Activated CD4-positive, CD25-positive, alpha-beta regulatory T cell (primary cell): ENCODE measurements at places on chromosomes 7 and 10.

DNA sequence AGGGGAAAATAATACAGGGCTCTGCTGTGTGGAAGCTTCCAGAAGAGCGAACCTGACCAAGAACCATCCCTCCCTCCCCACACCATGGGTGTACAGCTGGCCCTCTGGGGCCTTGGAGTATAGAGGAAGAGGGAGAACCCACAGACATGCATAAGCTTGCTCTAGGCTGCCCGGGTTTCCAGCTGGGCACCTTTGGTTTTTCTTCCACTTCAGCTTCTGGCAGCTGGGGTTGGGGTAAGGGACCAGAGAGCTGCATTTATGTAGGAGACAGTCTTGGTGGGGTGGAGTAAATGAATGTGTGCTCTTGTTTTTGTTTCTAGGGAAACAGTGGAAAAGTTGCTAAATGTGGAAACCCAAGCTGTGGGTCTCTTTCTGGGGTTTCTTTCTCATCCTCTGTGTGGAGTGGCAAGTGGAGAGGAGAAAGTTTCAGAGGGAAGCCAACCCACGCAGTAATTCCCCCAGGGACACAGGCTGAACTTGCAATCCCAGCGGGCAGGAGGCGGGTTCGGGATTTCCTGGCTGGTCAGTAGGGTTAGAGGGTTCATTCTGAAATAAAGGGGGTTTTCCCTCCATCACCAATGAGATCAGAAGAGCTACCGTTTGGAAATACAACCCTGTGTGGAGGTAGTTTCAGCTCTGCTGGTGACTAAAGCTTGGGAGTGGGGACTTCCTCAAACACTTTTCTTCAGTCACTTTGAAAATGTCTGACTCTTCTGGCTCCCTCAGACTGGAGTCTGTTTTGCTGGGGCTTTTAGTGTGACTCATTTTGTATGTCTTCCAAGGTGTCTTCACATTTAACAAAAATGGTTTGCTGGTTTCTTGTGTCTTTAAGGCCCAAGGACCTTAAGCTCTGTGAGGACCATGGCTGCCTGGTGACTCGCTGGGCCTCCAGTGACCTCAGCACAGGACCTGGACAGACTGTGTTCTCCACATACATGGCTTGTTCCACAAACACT is 22.2 kb upstream of the SRGN start:
- DNase-seq = no peak

DNA sequence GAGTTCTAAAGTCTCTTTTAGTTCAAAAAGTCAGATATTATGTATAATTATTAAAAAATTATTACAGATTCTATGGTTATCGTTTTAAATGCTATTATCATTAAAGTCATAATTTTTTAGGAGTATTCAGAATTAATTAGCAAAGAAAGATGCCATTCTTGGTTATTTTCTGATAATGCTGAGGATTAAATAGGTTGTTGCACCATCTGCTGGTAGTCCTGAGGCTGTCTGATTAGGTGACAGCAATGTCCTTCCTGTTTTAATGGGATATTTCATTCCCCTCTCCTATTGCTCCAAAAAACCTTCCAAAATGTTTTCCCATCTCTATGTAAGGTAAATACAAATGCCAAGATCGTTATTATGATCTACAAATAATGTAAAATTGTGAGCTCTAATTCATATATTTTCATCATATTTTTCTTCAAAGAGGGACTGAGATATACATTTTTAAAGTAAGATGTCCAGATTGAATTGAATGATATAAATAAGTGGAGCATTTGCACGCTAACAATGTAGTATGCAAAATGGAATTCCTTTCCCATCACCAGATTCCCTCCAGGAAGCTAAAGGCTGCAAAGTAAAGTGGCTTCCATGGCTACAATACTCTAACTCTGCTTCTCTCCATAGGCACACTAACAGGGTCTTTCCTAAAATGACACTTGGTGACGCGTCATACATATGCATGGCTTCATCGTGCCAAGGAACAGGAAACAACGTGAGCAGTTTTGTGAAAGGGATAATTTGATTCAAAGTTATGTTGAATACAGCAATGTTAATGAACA is 58.8 kb upstream of the AKR1E2 start:
- no peak for DNase-seq

DNA sequence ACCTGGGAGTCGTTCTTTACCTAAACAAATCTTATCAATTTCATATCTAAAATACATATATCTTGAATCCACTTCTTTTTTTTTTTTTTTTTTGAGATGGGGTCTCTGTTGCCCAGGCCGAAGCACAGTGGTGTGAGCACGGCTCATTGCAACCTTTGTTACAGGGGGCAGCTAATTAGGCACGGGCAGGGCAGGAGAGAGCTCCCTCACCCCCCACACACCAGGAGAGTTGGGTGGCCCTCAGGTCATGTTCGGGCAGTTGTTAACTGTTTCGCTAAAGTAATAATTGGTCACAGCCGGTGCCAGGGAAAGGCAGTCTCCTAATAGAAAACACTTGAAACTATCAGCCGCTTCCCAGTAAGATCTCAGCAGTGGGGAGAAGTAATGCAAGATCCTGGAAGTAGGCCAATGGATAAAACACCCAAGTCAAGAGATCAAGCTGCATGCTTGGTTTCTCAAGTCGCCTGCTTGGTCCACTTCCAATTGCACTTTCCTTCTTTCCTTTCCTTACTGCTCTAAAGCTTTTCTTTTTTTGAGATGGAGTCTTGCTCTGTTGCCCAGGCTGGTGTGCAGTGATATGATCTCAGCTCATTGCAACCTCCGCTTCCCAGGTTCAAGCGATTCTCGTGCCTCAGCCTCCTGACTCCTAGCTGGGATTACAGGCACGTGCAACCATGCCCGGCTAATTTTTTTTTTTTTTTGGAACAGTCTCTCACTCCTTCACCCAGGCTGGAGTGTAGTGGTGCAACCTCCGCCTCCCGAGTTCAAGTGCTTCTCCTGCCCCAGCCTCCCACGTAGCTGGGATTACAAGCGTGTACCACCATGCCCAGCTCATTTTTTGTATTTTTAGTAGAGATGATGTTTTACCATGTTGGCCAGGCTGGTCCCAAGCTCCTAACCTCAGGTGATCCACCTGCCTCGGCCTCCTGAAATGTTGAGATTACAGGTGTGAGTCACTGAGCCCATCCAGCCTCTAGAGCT is 21.3 kb upstream of the EFCAB10 start:
- DNase-seq = no peak

GRCh38 chr10:133179651-133180050 is 19.6 kb downstream of the KNDC1 start:
- DNase-seq = no peak

DNA sequence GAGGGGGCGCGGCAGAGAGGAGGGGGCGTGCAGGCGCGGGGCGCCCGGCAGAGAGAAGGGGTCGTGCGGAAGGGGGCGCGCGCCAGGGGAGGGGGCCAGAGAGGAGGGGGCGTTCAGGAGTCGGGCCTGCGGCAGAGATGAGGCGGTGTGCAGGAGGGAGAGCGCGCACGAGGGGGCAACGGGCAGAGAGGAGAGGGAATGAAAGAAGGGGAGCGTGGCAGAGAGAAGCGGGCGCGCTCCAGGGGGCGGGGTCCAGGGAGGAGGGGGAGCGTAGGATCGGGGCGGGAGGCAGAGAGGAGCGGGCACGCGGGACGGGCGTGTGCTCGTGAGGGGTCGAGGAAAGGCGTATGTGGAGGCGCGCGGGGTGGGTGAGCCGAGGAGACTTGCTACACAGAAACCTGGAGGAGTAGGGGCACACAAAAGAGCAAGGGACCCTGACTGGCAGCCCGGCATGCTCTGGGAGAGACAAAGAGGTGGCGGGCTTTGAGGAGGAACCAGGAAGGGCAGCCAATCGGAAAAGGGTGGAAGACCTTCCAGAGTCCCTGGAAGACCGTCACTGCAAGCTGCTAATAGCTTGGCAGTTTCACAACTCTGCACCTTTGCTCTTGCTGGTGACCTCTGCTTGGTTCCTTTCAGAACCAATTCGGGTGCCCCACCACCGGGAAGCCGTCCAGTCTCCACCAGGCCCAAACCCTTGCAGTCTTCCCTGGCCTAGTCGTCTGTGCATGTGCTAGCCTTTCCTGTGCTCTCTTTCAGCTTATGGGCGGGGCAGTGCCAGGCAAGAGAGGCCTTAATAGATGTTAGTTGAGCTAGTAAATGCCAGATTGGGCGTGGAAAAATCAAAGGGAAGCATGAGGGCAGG is 639 bp downstream of the DYDC2 start:
- DNase-seq = no peak

- no peak for DNase-seq
Measured at GRCh38 chr7:151381348-151382078, 28.3 kb downstream of the WDR86 start.

DNA sequence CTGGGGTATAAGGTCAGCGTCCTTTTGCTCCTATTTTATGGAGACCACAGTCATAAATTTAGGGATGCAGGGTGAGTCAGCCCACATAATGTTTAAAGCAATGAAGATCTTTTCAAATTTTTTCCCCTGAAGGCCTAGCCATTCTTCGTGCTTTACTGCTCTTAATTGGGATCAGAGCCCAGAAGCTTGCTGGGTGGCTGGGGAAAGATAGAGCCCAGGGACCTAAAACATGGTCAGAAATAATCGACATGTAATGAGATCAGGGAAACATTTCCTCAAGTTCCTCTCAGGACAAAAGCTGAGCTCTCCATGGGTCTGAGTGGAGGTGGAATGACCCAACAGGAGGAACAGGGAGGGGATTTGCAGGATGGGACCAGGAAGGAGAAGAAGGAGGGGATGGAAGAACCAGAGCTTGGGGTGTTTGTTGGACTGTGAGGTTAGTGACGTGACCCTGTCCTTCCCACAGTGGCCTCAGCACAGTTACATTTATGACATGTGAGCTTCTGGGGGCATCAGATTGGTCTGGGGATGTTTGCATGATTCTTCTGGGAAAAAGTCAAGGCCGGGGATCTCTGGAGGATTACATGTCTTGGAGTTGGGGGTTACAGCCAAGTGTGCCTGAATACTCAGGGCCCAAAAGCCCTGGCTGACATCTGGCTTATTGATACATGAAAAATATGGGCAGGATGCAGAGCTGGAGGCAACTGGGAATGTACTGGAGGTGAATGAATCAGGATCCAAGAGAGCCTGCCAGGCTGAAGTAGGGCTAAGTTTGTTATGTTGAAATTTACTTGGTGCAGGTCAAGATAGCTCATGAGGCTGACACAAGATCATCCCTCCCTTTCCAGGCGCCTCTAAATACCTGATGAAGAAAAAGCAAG is 477.9 kb downstream of the RPS24 start:
- no peak for DNase-seq

DNA sequence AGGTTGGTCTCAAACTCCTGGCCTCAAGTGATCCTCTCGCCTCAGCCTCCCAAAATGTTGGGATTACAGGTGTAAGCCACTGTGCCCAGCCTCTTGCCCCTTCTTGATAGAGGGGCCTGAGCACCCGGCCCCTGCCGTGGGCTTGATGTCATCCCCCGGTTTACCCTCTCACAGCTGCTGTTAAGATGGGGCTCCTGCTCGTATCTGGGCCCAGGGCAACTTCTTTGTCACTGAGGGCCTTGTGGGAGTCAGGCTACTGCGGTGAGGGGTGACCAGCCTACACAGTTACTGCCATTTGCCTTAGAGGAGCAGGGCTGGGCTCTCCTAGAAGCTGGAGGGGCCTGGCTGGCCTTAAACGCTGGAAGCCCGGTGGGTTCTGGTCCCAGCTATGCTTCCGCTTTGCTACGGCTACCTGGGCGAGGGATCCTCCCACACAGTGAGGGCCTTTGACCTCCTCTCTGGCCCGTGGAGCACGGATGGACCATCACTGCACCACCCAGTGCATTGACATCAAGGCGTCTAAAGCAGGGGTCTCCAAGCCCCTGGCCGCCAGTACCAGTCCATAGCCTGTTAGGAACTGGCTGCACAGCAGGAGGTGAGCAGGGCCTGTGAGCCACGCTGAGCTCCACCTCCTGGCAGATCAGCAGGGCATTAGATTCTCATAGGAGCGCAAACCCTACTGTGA is 1.1 kb upstream of the TMEM130 start:
- no peak for DNase-seq

- DNase-seq = no peak
Measured at GRCh38 chr7:120675076-120675475, 182.9 kb downstream of the TSPAN12 start.

- no peak for DNase-seq
Measured at GRCh38 chr7:85033263-85033662, 153.6 kb downstream of the SEMA3D start.

GRCh38 chr7:138608275-138608674 is 92.9 kb downstream of the SVOPL start:
- no peak for DNase-seq

DNA sequence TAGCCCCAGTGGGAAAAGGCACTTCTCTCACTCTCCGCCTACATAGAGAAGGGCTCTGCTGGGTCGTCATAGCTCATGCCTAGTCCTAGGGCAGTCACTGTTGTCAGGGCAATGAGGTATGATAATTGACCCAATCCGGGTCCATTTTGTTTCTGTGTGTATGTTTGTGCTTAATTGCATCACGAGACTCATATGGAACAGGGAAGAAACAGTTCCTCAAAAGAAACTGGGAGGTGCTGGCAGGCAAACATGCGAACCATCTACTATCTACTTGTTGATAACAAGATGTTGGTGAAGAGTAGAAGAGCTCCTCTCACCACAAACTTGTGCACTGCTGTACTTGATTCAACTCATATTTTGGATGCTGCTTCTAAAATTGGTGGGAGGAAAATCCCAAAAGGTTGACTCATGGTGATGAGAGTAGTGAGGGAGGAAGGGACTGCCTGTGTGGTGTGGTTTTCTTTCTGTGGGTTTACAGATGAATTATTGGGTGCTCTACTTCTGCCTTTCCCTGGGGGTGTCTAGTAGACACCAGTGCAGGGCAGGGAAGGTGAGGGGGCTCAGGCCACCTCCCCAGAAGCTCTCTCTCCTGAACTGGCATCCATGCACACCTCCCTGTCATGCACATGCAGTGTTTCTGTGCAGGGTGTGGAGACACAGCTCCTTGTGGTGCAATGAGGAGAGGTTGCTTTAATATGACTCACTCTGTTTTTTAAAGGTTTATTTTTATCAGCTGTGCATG is 29.4 kb downstream of the LSMEM1 start:
- no peak for DNase-seq

DNA sequence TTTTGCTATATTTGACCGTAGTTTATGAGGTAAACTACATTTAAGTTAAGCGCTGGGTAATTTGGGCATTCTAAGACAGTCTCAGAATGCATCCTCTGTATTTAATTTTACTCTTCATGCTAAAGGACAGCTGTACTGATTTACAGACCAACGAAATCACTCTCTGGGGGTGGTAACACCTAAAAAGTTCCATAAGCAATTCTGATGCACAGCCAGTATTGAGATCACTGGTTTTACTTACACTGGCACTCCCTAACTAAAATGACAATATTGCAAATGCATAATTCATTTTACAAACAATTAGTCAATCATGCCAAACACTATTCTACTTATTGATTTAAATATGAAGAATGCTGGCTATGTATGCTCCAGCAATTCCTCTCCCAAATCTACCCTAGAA is 102.3 kb downstream of the SRPK2 start:
- DNase-seq = no peak

- no peak for DNase-seq
Measured at GRCh38 chr10:125200396-125200795, 40.0 kb upstream of the CTBP2 start.

- DNase-seq = no peak
Measured at GRCh38 chr10:119784340-119785067, 58.7 kb downstream of the INPP5F start.

- DNase-seq = no peak
Measured at GRCh38 chr7:10632712-10633111, 341.0 kb upstream of the PHF14 start.
